ENCODE measurements at places on chromosomes 12 and 14.

DNA sequence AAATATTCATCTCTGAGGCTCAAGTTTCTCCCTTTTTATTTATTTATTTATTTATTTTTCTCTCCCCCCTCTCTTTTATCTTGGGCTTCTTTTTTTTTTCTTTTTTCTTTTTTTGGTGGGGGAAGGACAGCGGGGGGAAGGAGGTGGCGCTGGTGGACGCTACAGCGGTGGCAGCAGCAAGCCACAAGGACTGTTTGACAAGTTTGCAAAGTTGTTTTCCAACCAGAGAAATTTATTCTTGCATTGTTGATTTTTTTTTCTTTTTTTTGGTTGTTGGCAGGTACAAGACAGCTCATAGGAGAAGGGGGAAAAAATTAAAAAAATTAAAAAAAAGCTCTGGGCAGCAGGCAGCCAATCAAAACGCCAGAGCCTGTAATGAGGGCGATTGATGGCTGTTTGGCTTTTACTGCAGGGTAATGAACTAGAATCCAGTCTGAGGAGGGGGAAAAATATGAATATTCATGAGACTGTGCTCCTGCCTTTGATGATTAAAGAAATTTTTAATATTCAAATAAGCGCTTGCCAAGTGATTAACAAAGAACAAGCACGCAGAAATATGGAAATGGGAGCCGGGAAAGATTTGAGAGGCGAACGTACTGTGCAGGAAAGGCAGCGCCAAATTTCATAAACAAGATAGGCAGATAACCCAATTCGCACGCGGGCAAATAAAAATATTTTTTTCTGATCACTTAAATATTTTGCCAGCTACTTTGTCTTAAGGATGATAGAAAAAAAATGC is 36.2 kb downstream of the BCL11B start:
- DNase-seq, result no peak

DNA sequence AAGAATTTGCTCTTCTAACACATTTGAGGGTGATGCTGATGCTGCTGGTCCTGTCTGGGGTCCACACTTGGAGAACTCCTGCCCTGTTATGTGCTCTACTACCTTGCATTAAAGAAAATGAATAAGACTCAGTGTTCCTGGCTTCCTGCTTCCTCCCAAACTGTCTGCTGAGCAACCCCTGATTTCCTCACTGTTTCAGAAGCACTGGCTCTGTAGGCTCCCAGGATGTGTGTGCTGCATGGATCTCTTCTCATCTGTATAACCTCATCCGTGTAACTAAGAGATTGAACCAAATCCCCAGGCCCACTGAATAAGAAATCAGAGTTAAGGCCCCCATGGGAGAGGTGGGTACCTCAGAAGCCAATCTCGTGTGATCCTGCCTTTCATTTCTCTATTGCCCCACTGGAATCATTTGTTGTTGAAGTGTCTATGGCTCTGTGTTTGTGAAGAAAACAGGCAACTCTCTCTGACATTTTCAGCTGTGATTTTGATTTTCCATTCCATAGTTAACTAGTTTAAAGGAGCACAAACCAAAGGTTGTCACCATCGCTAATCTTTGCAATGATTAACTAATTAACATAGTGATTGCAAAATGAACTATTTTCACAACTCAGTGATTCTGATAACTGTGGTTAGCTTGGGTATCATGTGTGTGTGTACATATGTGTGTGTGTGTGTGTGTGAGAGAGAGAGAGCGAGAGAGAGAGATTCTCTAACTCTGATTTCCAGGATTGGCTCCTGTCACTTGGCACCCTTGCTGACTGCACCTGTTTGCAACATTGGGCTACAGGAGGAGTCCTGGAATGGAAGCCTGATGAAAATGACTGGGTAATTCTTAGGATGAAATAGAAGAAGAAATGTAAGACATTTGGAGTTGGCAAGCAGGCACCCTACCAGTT is 196.2 kb downstream of the SLC38A4 start:
- DNase-seq, result no peak

DNA sequence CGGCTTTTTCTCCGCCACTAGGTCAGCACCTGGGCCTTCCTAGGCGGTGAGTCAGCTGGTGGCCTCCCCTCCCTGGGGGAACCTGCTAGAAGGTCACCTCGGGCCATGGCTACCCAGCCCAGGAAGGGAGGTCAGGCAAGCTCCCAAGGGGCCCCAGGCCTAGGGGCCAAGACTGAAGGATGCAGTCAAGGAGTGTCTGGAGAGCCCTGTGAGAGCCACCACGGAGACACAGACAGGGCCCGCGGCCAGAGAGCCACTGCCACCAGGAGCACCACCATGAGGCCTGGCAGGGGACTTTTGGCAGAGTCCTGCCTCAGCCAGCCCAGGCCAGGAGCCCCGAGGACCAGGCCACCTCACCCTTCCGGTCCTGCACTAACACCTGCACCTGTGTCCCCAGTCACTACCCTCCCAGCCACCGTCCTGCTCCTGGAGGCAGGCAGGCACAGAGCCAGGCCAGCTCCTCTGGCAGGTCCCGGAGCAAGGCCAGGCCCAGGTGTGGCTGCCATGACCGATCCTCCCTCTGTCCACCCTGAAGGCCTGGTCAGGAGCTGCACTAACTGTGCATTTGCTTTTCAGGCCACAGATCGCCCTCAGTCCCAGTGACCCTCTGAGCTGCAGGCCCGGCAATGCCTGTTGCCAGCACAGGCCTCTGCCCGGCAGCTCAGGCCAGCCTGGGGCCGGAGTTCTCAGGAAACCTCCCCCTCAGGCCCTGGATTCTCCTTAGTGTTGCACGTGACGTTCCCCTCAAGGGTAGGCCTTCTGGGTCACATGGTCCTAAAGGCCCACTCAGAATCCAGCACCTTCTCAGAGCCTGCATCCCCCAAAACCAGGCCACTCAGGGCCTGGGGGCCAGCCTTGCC is 6.9 kb downstream of the PHETA1 start:
- DNase-seq, result no peak

GRCh38 chr14:102654298-102654697 is 61.8 kb downstream of the RCOR1 start:
- no peak for DNase-seq

- DNase-seq, result no peak
Observed at GRCh38 chr12:114480337-114481199, 74.6 kb upstream of the TBX5 start.

- no peak for DNase-seq
Observed at GRCh38 chr12:25692115-25693035, 139.3 kb upstream of the LMNTD1 start.

GRCh38 chr14:93086441-93087055 is 29.2 kb downstream of the ITPK1 start:
- no peak for DNase-seq

GRCh38 chr12:6699989-6700645 is 498 bp downstream of the PIANP start:
- peak; percentile 8 for DNase-seq

- no peak for DNase-seq
Observed at GRCh38 chr12:1529862-1530591, 64.4 kb downstream of the FBXL14 start.

DNA sequence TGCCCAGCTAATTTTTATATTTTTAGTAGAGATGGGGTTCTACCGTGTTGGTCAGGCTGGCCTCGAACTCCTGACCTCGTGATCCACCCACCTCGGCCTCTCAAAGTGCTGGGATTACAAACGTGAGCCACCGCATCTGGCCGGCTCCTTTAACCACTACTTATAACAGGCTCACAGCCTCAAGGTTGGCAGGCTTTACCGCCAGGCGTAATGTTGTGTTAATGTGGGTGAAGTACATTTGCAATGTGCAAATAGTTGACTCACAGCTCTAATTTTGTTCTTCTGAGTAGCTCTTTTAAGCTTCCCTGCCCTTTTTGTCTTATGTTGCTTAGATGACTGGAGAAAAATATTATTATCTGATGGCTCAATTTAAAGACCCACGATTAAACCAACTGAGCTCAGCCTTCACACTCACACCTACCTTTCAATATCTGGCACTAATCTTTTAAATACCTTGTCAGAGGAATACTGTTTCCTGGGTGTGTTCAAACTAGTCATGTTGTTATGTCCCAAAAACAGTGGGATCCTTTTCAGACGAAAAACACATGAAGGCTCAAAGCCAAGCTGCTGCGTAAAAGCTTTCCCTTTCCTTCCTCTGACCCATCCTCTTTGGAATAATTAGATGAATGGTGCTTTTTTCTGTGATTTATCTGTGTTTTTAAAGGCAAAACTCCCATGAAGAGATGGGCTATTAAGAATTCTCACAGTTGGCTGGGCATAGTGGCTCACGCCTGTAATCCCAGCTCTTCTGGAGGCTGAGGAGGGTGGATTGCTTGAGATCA is 57.2 kb upstream of the USP44 start:
- DNase-seq, result no peak

- no peak for DNase-seq
Observed at GRCh38 chr12:102120886-102121285, 903 bp downstream of the PARPBP start.

- DNase-seq, result no peak
Observed at GRCh38 chr12:109589240-109589590, 15.6 kb downstream of the MVK start.

GRCh38 chr12:34219046-34219770 is 196.9 kb downstream of the ALG10 start:
- no peak for DNase-seq

- no peak for DNase-seq
Observed at GRCh38 chr12:64457923-64458322, 6.0 kb downstream of the TBK1 start.

DNA sequence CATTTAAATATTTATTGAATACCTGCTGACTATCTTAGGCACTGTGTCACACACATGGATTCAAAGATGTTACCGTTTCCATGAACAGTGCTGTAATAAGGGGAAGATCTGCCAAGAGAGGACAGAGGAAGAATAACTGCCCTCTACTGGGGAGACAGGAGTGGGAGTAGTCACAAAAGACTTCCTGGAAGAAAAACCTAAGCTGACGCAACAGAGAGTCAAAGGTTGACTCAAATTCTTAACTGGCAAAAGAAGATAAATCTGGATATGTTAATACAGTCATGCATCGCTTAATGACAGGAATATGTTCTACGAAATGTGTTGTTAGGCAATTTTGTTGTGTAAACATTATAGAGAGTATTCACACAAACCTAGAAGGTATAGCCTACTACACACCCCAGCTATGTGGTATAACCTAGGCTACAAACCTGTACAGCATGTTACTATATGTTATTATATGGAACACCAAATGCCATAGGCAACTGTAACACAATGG is 51.5 kb downstream of the DCAF5 start:
- DNase-seq, result no peak

- no peak for DNase-seq
Observed at GRCh38 chr12:32229971-32230612, 123.4 kb downstream of the BICD1 start.

Measured in stimulated activated CD4-positive, alpha-beta T cell treated with anti-CD3 and anti-CD28 coated beads, Interleukin-12 subunit alpha, Interleukin-12 subunit beta, amount 100 ng/mL, for 48 hours (primary cell).